ENCODE measurements at places on chromosomes 2 and 18. TPM values are rescaled to one million over a fixed set of nuclear protein-coding genes. Genes with fewer than 3 reads are reported as not detected.

UNC80 gene
- total RNA-seq, result not detected

NT5DC4 gene
- total RNA-seq, result not detected

HOXD13 gene
- total RNA-seq, result not detected

SLC19A3 gene
- total RNA-seq, result 1.1 TPM

MRPL53 gene
- 19.3 TPM for total RNA-seq

EMILIN2 gene
- total RNA-seq, result 3.2 TPM

MATN3 gene
- not detected for total RNA-seq

ALLC gene
- total RNA-seq, result not detected

DNER gene
- total RNA-seq, result 0.27 TPM
